ENCODE measurements at places on chromosomes 5 and 9. TPM values are rescaled to one million over a fixed set of nuclear protein-coding genes. Genes with fewer than 3 reads are reported as not detected.

The ENDOG gene
- total RNA-seq = 44.5 TPM

GRCh38 chr5:149518620-149519019 lies 32.6 kb downstream of the CSNK1A1 start:
- DNase-seq = no peak

DNA sequence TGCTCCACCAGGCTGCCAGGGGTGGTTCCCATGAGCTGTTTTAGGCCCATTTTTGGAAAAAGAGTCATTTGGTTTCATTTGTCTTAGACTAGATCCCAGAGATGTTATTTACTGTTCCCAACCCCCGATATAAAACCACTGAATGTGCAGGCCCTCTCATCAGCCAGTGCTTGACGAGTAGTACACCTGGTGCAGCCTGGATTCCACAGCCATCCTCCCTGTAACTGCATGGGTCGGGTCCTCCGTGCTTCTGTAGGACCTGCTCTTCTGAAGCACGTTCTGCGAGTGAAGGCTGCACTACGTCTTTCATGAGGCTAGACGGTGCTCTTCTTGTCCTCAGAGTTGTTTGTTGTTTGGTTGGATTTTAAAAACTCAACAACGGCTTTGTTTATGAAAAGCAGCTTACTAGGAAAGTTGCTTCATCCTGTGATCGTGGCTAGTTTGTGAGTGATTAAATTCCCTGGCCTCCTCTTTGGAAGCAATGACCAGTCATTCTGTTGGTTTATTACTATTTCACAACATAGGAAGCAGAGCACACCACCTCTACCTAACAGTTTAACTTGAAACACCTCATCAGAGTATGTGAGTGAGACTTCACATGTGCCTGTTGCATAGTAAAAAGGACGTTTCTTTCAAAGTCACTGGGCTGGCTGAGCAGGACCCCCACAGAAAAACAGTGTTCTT lies 135.2 kb downstream of the AOPEP start:
- DNase-seq = no peak

DNA sequence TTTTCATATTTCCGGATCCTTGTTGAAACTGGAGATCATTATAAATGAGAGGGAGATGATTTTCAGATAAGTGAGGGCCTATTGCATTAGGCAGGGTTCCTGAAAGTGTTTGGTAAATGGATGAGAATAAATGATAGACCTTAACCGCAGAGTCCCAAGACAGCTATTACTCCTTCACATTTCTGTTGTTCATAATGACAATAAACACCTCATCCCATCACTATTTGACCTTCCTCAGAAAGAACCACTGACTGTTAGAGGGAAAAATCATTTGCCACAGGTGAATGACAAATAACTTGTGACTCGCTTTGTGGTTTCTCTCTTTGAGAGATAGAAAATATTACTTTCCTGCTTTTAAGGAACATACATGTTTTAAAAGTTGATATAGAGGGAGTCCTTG lies 47.3 kb upstream of the TRMT10B start:
- no peak for DNase-seq

The ARL14EPL gene
- not detected for total RNA-seq

All from esophagus muscularis mucosa (tissue), 4 donors.